ENCODE measurements at places on chromosomes 4 and X.

- DNase-seq, result no peak
Measured at GRCh38 chr4:12041828-12042227, 613.1 kb upstream of the HS3ST1 start.

DNA sequence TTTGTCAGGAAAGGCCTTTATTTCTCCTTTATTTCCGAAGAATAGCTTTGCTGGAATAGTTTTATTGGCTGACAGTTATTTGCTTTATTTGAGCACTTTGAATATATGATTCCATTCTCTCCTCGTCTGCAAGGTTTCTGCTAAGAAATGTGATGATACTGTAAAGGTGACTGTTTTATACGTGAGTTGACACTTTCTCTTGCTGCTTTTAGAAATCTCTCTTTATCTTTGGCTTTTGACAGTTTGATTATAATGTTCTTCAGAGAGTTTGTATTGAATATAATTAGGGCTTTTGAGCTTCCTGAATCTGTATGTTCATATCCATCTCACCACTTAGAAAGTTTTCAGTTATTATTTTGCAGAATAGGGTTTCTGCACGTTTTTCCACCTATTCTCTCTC, 1003.7 kb upstream of the SLIT2 start:
- DNase-seq, result no peak

DNA sequence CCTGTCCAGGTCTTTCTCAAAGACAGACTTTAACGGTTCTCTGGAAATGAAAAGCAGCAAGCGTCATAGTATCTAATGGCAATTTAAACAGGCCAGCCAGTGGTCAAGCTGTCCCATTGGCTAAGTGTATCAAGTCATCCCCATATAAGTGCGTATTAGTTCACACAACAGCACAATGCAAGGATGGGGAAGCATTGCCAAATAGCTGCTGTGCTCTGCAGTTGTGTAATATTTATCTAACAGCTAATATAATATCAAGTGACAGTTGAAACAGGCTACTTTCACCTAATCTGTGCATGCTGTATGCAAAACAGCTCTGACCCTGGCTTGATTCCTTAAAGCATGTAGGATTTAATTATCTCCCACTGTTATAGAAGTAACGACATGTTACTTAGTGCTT, 134.8 kb upstream of the PPARGC1A start:
- no peak for DNase-seq

- no peak for DNase-seq
Measured at GRCh38 chr4:14254926-14255325, 627.4 kb upstream of the BOD1L1 start.

DNA sequence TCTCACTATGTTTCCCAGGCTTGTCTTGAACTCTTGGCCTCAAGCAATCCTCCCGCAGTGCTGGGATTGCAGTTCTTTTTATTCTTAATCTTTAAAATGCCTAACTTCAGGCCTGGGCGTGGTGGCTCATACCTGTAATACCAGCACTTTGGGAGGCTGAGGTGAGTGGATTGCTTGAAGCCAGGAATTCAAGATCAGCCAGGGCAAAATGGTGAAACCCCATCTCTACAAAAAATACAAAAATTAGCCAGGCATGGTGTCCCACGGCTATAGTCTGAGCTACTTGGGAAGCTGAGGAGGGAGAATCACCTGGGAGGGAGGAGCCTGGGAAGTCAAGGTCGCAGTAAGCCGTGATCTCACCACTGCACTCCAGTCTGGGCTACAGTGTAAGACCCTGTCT, 45.9 kb downstream of the PLS3 start:
- no peak for DNase-seq

- no peak for DNase-seq
Measured at GRCh38 chrX:11414091-11414490, 120.9 kb downstream of the AMELX start.

GRCh38 chr4:172553216-172553615, 615.4 kb upstream of the GALNT7 start:
- DNase-seq, result no peak

DNA sequence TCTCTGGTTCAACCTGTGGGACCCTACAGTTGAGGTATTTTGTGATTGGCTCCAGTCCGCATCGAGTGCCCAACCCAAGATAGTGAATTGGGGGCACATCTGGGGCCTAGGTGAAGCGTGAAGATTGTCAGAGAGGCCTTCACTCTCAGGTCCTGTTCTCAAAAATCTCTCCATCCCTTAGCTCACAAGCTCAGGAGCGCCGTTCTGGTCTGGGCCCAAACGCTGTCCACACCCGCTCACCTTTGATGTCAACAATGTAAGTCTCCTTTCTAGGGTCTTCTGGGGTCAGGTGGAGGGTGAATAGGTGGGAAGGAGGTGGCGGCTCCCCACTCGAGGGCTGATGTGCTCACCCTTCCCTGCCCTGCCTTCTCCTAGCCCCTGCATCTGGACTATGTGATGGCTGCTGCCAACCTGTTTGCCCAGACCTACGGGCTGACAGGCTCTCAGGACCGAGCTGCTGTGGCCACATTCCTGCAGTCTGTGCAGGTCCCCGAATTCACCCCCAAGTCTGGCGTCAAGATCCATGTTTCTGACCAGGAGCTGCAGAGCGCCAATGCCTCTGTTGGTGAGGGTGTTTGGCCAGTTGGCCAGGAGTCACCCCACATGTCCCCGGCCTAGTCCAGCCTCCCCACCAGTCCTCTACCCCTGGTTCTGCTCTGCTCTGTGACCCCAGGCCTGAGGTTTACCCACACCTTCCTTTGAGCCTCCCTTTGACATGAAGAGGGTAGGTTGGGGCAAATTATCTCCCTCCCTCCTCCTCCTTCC, 7.6 kb upstream of the CDK16 start:
- no peak for DNase-seq

DNA sequence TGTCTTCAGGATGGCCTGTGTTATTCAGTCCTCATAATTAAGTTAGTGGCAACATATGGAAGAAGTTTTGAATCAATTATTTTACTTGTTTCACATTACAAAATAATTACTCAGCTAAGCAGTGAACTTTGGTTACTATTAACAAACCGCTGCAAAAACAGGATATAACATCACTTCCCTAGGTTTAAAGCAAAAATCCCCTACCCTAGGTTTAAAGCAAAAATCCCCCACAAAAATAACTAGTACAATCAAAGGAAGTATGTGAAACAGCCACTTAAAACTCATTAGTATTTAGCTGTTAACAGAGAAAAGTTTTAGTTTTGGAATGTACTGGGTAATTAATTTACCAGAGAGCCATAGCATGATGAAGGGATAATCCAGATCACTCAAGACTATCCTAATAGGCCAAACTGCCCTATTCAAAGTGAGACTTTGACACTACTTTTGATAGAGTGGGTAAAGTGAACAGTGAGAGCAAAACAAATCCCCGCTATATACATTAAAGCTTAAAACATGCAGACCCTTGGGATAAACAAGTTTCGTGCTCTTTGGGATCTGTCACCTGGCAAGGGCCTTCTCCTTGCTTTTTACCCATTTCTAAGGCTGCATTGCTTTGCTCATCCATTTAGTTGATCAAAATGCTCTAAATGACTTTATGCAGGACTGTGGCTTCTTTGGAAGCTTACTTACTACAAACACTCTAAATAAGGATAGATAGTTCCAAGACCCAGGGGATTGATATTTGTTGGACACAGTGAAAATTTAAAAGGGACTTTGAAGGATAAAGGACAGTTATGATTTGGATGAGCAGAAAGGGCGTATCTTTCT, 36.4 kb upstream of the GPR174 start:
- DNase-seq, result no peak

- DNase-seq, result peak; percentile 42
Measured at GRCh38 chrX:154478728-154479622, at the start of gene LAGE3. Gene LAGE3 (minus strand): TSS chrX:154479281. CDS start chrX:154478915, 366 bp downstream.

DNA sequence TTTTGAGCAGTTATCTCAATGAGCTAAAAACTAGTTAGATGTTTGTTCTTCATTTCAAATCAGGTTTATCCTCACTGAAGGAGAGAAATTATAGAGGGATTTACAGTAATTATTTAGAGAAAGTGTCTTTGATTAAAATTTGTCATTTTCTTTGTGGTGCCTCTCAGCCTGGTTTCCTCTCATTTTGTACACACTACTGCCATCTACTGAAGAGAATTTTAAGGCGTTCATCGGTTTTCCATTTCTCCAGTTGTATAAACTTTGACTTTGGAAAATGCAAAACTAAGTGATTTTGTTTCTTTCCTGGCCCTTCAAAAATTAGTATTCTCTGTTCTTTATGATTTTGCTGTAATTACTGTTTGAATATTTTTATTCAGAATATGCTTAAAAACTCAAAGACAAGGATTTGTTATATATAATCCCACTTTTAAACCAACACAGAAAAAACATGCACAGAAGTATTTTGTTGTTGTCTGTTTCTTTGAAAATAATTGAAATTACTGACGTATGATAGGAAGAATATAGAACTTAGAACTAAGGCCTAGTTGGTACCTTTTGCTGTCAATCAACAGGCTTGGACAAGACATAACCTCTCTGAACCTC, 34.4 kb upstream of the ANXA3 start:
- DNase-seq, result peak; percentile 20

DNA sequence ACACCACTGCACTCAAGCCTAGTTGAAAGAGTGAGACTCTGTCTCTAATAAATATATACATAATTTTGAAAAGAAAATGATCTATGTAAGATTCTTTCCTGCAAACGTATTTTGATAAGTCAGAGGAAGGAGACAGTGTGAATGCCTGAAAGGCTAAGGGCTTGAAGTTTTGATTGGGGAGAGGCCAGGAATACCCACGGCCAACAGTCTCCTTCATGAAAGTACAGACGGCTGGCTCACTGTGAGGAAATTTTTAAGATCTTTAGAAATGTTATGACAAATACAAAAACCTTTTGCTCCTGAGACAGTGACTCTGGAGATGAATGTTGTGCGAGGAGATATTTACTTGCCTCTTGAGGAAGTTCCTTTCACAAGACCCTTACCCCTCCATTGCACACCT, 111.4 kb upstream of the KLHL13 start:
- DNase-seq, result peak; percentile 0

GRCh38 chrX:7996414-7996813, 69.2 kb upstream of the PNPLA4 start:
- DNase-seq, result no peak

GRCh38 chr4:175776217-175776616, 35.8 kb downstream of the GPM6A start:
- no peak for DNase-seq

GRCh38 chrX:110180176-110180927, 137.5 kb downstream of the AMMECR1 start:
- peak; percentile 8 for DNase-seq

GRCh38 chr4:12724510-12724909, 759.6 kb downstream of the RAB28 start:
- DNase-seq, result no peak

DNA sequence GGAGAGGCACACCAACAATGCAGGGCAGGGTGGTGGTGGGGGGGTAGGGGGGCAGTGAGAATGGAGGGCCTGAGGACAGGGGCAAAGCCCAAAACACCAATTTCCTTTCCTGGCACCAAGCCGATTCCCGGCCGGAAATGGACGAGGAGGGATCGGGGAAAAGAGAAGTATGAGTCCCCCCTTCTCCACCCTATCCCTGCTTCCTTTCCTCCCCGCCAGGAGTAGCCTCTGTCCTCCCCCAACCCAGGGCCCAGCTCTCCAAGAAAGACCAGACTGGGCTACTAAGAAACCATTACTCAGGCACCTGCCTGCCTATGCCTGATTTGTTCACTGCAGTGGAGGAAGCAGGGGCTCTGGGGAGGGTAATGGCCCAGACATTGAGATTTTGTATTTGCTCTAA, 402 bp downstream of the CCDC120 start:
- DNase-seq, result no peak

DNA sequence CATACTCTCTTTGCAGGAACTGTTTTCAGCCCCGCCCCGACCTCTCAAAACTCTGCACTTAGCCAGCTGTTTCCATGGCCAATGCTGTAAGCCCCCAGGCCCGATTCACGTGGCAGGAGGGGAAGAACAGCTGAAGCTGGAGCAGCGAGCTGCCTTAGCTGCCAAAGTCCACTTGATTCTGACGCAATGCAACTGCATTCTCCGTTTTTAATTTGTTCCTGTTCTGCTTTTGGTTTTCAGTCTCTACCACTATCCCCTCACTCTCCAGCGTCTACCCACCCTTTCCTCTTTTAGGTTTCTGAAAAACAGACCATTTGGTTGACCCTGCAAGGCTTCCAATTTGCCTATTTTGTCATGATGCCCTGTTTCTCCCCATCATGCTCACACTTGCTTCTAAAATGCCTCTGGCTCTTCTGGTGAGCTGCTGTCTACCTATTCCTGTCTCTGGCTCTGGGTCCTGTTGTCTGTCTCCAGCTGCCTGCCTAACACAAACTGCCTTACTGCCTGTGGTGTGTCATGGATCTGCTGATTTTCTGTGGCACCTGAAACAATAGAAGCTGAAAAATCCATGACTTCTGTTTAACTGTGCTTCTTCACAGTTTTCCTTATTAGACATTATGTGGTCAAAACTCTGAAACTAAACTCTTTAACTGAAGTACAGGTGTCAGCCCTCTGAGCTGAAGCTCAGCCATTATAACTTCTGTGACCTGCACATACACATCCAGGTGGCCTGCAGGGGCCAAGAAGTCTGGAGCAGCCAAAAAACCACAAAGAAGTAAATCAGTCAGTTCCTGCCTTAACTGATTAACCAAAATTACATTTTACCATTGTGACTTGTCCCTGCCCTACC, 160.5 kb upstream of the AGTR2 start:
- no peak for DNase-seq

DNA sequence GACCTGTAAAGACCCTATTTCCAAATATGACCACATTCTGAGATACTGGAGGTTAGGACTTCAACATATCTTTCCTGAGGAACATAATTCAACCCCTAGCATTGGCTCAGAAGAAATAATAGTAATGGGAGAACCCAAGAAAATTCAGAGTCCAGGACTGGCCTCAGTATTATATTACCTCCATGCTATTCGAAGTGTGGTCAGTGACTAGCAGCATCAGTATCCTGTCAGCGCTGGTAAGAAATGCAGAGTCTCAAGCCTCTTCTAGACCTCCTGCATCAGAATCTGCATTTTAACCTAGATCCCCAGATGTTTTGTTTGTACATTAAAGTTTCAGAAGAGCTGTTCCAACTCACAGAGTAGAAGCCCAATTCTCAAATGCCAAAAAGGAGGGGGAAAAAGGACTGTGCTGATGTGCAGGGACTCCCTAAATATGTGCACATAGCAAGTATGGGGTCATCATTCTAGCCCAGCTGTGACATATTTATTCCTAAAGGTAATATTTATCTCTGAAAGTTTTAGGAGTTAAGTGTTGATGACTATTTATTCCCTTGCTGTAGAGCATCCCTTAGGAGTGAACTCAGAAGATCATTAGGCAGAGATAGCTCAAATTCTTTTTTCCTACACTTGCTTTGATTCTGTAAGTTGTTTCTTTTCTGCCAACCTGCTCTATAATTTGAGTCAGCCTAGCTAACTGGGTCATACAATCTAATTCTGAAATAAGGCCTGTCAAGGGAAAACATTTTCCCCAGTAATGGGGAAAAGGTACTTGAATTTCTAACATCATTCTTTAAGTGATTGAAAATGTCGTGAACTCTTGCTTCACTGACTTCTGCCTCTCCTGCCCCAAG, 361.9 kb downstream of the ARHGAP24 start:
- DNase-seq, result no peak

- no peak for DNase-seq
Measured at GRCh38 chrX:104565791-104566680, at the start of gene IL1RAPL2. Gene IL1RAPL2 (plus strand): TSS chrX:104566199.
